Stimulated activated CD4-positive, alpha-beta T cell treated with anti-CD3 and anti-CD28 coated beads, Interleukin-12 subunit alpha, Interleukin-12 subunit beta, amount 100 ng/mL, for 48 hours (primary cell): ENCODE measurements at places on chromosomes 7 and 10.
A peak's percentile ranks its signal among the peaks of the same experiment; 100 is the strongest.

GRCh38 chr7:47815867-47816266 lies 132.4 kb downstream of the PKD1L1 start:
- DNase-seq: no peak

GRCh38 chr7:109864230-109864629 lies 1226.7 kb upstream of the LRRN3 start:
- no peak for DNase-seq

DNA sequence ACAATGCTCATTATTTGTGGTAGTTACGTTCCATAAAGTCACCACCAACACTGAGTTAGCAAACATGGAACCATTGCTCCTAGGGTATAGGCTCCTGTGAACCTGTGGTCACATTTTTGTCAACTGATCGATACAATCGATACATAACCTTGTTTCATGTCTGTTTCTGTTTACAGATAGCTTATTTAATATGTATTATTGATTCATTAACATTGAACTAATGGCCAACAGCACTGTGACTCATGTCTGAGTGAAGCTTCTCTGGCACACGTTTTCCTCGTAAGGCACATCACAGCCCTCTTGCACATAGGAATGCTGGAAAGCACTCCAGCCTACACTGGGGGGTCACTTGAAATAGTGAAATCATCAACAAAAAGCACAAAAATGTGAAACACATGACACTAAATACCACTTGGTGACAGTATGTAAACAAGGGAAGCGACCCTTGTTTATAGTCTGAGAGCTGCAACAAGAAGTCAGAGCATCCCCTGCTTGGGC lies 27.0 kb downstream of the GHRHR start:
- DNase-seq: no peak

DNA sequence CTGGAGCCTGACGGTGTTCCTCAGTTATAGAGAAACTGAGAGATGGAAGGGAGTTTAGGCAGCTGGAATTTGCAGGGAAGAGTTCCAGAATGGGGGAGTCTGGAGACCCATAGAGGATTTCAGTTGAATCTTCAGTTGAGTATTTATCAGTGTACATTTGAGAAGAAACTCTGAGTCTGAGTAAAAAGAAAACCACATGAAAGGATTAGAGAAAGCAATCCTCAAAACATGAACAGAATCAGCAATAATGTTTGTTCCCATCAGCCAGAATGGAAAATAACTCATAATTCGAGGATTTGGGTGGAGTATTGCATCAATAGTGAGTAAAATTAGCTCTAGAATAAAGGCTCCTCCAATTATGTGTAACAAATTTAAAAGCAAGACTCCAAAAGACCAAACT lies 130.0 kb upstream of the AHR start:
- no peak for DNase-seq

DNA sequence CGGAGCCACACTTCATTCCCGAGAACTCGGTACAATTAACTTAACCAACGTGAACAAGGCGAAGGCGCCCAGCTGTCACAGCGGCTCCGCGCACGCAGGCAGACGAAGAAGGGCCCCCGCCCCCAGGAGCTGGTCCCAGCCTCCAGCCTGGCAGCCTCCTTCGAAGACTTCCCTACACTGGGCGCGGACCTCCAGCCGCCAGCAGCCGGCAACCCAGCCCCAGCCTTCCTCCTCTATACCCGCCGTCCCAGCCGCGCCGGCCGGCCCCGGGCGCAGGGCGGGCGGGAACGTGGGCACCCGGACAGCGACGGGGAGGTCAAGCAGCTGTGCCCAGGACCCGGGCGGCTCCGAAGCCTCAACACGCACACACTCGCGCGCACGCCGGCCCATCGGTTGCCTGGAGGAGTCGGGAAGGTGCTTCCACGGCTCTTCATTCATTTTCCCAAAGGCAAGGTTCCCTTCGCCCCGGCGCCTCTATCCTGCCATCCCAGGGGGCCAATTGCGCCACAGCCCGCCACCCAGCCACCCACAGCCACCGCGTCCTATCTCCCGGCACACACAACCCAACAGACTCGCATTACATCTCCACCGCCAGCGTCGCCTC lies 1.6 kb downstream of the CHST15 start:
- DNase-seq: no peak

DNA sequence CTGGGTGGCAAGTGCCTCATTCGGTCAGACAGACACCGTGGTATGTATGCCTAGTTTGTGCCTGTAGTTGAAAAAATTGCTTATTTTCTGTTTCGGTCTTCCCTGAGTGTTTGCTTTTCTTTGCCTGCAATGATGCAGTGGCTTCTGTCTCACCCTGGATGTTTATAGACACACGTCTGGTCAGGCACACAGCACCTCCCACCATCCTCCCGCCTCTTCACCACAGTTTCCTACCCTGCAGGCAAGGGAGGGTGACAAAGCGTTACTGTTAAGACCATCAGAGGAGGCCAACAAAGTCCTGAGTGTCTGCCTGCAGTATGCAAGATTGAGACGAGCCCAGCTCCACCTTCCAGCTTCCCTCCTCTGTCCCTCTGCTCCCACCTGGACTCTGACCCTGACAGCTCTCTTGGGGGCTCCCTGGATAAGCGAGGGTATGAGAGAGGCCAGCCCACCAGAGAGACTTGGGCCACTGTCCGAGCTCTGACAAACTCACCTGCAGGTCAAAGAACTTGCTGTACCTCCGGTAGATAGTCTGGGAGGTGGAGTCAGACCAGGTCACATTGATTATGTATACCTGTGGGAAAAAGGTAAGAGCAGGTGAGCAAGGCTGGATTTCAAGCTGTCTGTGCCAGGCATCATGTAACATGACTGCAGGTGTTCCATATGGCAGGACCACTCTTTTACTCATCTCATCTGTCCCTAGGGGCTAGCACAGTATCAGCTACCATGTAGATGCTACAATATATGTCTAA lies 54.4 kb downstream of the SH3PXD2A start:
- peak; percentile 19 for DNase-seq

DNA sequence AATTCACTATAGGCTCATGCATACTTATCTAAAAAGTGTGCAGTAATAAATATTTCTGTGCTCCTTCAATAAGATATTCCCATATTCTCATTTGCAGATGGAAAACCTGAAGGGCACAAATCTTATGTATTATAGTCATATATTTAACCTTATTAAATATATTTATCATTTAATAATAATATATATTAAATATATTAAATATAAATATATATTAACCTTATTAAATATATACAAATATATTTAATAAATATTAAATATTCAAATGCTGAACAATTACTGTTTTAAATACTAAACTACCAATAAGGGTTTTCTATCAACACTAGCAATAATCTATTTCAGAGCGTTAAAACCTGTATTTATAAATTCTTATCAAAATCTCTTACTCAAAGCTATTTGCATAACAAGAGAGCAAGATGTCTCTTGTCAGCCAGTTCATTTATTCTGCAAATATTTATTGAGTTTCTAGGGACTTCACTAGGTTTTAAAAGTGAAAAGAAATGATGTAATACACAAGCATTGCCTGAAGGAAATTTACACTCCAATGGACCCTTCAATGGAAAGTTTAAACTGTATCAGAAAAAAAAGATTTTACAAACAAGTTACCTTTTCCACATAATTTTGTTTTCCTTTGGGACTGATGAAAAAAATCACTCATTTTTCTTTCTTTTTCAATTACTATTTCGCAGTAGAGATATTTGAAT lies 159.2 kb downstream of the AGMO start:
- DNase-seq: no peak

DNA sequence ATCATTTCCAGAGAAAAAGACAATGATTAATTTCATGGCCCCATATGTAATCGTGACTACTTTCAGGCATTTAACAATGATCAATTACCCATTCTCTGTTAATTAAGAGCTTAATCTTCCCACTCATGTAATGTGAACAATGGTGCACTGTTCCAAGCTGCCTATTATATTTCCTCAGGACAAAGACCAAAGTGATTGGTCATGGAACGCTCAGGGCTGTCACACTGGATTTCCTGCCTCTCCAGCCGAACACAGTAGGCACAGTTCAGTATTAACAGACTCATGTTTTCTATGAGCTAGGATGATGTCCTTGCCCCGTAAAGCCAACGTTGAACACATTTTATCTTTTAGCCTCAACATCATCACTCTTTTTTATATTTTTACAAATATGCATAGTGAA lies 142.7 kb upstream of the FZD8 start:
- DNase-seq: no peak

GRCh38 chr10:120727001-120727400 lies 124.2 kb upstream of the WDR11 start:
- no peak for DNase-seq
